Naive thymus-derived CD8-positive, alpha-beta T cell (primary cell): ENCODE measurements at places on chromosomes 3 and 15.

GRCh38 chr3:169243579-169243978 lies 419.9 kb downstream of the MECOM start:
- DNase-seq = no peak

GRCh38 chr3:22360970-22361369 lies 610.0 kb upstream of the ZNF385D start:
- no peak for DNase-seq

DNA sequence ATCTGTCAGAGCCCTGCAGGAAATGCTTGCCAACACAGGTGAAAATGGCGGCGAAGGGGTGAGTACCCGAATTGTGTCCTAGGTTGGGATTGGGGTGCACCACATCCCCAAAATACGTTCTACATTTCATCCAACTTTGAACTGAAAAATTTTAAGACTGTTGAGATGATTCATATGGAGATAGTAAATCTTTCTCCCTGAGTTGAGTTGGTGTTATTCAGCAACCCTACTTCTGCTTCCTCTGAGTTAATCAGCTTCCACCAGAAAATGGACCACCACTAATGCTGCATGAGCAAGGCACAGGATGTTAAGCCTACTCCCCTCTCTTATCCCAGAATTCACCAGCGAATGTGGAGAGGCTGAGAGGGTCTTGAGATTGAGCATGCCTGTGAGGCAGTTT lies 192.9 kb downstream of the RYR3 start:
- no peak for DNase-seq

DNA sequence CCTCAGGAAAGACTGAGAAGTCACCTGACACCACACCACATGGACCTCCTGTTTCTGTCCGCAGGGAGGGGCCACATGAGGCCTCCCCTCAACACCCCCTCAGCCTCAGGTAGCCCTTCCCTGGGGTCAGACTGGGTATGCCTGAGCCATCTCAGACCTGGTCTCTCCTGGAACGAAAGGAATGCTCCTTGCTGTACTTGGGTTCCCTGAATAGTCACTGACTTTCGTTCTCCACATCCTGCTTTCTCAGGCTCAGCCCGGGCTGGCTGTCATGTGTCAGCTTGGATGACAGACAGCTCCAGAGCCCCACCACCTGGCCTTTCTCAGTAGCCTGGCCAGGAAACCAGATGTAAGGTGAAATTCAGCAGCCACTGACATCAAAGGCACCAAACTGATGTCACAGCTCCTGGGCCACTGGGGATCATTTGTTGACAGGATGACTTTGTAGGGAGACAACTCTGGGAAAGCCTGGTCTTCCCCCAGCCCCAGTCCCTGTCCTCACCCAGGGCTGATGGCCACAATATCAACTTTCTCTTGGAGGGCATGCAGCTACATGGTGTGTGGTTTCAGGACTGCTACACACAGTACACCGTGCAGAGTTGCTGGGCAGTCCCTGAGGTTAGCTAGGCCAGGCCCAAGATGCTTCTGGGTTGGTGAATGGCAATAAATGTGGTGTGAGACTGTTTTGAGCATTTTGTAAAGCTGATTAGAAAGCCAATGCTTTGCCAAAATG lies 141.4 kb upstream of the MRPS22 start:
- DNase-seq = no peak

GRCh38 chr3:88114878-88115549 lies 34.7 kb upstream of the C3orf38 start:
- no peak for DNase-seq

DNA sequence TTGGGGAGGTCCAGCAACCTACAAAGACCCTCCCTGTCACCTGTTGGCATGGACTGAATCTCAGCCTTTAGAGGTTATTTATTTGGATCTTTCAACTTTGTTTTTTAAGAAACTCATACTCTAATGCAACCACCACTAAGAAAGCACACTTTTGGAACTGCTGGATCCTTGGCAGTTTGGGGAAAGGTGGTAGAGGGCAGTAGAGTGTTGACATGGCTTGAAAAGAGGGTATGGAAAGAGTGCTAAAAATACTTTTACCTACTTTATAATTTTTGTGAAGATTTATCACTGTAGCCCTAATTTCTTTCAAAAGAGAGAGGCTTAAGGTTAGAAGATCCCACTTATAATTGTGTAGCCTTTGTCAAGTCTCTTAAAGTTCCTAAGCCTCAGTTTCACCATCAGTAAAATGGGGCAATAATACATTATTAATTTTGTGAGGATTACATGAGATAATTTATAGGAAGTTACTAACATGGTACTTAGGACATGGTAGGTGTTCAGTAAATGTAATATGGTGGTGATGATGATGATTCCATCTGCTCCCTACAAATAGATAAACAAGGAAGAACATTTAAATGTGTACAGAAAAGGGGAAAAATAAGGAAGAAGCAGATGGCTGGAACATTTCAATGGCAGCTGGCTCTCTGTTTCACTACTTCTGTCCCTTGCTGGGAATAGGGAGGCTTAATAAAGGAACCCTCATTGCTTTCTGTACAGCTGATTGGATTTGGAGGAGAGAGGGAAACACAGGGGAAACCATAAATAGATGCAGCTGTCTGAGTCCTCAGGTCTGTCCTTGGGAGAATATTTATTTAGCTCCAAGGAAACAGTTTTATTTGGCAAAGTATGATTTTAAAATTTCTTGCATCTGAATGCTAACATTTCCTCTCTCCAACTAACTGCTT lies 208.4 kb upstream of the ADAMTS9 start:
- DNase-seq = no peak

GRCh38 chr3:181534781-181535221 lies 176.9 kb upstream of the SOX2 start:
- no peak for DNase-seq
